ENCODE measurements at places on chromosomes 6 and 20.
A peak's percentile ranks its signal among the peaks of the same experiment; 100 is the strongest.

DNA sequence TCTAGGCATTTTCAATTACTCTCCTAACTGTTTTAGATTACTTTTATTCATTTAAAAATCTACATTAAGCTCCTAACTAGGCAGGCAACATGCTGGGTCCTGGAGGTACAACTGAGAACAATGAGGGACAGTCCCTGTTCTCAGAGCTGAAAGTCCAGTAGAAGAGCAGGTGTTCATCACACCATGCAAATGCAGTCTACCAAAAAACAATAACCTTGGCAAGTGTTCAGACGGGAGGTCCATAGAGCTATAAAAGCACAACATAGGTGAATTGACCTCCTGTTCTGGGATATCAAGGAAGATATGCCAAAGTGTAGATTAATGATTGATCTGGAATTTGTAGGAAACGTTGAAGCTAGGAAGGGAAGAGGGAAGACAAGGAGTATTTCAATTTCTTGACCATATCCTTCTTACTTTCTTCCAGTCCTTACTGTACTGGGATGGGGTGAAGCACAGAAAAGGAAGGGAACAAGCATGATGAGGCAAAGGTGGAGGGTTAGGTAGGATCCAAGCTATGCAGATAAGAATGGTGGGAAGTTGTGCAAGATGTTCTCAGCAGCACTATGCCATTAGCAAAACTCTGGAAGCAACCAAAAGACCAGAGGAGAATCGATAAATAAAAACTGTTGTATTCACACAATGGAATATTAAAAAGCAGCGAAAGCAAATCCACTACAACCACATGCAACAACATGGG, 485.7 kb upstream of the JARID2 start:
- no peak for DNase-seq

DNA sequence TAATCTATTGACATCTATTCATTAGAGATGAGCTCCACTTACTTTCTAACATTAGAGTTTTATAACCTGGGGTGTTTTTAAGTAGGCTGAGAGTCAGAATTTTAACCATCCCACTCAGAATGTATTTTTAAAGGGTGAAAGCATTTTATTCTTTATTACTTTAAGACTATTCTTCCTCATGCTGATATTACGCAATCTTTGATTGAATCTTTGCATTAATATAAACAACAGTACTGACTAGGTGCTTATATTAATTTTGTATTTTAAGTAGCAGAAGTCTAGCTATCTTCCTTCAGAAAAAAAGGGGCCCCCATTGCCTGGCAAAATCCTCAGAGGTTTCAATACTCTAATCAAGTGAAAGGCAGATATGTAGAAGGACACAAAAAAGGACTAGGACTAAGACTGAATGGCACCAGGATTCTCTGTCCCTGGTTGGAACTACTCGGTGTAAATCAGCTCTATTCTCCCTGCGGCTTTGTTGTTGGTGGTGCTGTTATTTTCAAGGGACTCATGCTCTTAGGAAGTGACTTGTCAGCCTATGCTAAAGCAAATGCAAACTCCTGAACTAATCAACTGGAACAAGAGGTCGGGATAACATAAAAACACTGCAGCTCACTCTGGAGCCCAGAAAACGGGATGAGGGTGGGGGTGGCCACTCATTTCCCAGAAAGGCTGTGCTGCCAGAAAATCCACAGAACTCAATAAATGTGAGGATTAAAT, 1324.4 kb downstream of the GRIK2 start:
- no peak for DNase-seq

DNA sequence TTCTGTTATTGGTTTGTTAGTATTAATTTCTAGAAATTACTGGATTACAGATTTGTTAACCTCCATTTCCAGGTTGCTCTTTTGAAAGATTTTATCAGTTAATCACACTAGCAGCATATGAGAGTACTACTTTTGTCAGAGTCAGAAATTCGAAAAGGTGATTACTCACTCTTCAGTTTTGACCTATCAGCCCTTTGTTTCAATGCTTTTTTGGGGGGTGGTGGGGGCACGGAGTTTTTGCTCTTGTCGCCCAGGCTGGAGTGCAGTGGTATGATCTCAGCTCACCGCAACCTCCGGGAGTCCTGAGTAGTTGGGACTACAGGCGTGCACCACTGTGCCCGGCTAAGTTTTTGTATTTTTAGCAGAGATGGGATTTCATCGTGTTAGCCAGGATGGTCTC, 149.2 kb downstream of the JARID2 start:
- DNase-seq = no peak

DNA sequence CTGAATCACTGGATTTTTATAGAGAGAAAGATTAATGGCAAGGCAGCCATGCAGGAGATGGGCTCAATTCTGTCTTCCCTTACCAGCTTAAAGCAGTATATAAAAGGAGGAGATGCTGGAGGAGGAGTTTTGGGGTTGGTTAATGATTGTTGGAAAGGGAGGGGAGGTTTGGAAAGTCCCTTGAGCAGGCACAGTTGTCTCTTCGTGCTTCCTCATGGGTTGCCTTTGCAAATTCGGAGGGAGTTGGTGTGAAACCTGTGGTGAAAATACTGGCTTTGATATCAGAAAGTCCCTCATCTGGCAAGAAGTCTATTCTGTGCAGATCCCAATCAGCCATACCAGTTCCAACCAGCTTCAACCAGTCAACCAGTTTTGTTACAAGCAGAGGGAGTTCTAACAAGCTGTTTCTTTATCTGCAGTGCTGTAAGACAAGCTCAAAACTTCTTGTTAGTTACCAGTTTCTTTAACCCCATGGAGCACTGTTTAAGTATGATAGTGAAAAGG, 107.0 kb downstream of the HIVEP1 start:
- DNase-seq = no peak

- DNase-seq = no peak
Observed at GRCh38 chr6:126955621-126956020, 162.8 kb upstream of the RSPO3 start.

DNA sequence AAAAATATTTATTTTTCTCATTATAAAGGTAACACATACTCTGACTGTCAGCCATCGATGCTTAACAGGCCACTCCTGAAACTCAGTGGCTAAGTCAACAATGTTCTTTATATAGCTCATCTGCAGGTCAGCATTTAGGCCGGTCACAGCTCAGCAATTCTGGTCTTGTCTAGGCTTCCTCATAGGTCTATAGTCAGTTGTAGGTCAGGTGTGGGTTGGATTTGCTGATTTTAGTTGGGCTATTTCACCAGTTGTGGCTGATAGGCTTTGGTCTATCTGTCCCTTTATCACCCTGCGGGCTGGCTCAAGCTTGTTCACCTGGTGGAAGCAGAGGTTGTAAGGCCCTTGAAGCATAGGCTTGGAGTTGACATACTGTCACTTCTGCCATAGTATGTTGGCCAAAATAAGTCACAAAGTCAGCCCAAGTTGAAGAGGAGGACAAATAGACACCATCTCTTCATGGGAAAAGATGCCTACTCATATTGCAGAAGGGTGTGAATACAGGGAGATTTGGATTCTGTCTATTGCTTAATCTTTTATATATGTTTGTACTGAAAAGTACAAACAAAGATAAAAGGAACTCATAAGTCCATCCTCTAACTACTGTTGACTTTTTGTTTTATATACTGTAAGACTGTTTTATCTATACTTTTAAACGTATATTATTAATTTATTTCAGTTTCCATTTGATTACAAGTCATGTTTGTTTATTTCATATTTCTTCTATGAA, 75.0 kb downstream of the BCKDHB start:
- no peak for DNase-seq

DNA sequence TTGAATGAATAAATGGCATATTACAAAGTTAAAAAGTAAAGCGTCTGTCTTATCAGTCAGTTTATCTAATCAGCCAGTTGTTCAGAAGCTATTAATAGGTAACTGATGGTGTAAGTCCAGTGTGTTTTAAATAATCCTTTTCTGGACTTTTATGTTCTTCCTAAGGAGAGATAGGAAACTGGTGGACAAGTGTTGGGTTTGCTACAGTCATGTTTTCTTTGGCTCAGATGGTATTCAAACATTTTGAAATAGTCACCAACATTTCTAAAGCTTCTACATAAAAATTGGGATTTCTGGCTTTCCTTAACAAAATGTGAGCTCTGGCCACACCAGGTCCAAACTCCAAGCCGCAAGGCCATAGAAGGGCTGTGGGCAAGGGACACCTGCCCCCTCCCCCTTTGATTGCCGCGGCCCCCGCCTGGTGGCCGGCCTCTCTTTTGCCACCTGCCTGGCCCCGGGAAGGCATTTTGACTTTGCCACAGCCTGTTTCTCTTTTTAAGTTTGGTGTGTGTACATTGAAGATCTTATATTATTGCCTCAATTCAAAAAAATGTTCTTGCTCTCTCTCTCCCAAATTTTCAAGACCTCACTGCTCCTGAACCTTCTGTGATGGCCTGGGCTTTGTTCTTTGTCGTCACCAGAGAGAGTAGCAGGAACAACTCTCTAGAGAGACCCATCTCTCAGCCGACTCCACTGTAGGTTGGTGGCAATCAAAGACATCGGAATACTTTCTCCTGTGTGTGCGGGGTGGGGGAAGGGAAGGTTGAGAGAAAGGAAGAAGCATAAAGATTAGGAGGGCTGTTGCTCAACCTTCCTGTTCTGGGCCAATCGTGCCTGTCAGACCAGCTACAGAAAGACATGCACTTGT, 84.0 kb upstream of the ZNF217 start:
- peak; percentile 32 for DNase-seq

- no peak for DNase-seq
Observed at GRCh38 chr6:84273048-84273809, 45.8 kb upstream of the CEP162 start.

GRCh38 chr6:27130668-27131428, 116.7 kb upstream of the PRSS16 start:
- no peak for DNase-seq
